ENCODE measurements at places on chromosomes 4 and X.

DNA sequence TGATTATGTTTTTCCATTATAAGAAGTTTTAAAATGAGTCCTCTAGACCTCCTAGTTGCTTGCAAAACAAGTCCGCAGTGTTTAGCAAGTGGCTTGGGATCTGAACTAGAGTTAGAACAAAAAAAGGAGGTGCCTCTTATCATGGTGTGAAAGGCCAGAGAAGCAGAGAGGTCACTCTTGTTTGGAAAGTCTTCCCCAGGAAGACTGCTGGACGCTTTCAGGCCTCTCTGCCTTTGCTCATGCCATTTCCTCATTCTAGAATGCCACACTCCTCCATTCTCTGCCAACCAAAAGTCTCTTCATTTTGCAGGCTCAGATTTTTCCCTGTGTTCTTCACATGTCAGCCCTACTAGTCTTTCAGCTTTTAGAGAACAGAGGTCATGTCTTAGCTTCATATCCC is 14.9 kb downstream of the PARM1 start:
- no peak for DNase-seq

- DNase-seq: no peak
These were observed 219.0 kb upstream of the PSAPL1 start for GRCh38 chr4:7653510-7654369.

DNA sequence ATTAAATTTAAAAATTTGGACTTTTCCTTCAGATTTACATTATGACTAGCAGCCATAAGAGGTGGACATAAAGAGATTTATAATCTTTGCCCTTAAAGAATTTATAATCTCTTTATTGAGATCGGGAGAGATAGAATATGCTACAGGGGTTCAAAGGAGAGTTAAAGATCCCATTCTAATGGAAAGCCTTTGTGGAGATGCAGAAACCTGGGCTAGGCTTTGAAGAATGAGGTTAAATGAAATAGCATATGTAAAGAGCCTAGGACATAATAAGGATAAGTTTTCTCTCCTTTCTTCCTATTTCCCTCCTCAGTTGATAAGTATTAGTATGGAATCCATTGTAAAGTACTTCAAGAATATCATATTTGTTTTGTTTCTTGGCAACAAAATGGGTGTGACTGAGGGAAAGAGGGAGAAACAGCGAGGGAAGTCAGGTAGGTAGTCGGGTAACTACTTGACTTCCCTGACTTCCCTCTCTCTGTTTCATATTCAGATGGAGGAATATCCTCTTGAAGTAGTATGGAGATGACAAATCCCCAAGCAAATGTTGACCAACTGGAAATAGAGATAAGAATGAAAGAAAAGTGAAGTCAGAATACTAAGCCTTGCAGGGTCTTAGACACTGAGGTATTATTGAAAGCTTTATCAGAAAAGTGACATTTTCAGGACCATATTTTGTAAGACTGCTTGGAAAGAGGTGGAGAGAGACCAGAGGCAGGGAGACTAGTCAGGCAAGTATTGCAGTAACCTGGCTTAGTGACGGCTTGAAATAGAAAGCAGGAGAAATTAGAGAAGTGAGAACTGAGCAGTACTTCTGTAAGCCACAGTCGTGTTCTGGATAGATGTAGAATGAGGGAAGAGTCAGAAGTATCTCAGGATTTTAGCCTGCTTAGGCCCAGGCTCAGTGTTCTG is 82.9 kb downstream of the PDLIM5 start:
- DNase-seq: no peak

DNA sequence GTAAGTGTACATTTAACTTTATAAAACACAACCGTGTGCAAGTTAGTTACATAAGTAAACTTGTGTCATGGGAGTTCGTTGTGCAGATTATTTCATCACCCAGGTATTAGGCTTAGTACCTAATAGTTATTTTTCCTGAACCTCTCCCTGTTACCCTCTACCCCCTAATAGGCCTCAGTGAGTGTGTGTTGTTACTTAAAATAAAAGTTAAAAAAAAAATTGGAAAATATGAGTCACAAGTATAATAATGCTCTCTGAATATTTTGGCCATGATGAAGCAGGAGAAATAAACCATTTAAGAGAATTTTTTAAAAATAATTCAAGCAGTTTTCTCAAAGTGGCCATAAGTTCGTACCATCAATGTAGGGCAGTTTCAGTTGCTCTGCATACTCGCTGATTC is 105.1 kb upstream of the GRID2 start:
- no peak for DNase-seq

- DNase-seq: no peak
These were observed 100.1 kb upstream of the RBPJ start for GRCh38 chr4:26220696-26221095.
